Adrenal gland (tissue), 19 donors: ENCODE measurements at places on chromosomes 4 and X. TPM values are rescaled to one million over a fixed set of nuclear protein-coding genes. Genes with fewer than 3 reads are reported as not detected.

Gene IL2RG
- total RNA-seq: 4.3 TPM

DNA sequence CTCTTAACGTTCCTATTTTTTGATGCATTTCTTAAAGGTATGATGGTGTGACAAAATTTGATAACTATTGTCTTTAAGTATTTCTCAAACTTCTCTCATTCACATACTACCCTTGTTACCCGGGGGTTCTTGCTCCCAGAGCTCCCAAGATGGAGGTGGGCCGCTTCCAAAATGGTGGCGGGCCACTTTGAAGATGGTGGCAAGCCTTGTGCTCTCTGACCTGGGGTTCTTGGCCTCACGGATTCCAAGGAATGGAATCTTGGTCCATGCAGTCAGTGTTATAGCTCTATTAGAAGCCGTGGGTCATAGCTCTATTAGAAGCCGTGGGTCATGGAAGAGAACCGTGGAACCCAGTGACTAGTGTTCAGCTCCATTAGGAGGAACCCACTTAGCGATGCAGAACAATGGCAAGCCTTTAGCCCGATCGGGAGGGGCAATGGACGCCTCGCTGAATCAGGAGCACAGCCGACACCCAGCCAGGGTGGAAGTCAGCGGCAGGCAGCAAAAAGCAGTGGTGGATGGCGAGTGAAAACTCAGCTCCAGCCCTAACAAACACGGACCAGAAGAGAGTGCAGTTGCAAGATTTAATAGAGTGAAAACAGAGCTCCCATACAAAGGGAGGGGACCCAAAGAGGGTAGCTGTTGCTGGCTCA is 403.4 kb downstream of the MAPK10 start:
- no peak for DNase-seq

Gene SLC2A9
- 13.8 TPM for total RNA-seq

DNA sequence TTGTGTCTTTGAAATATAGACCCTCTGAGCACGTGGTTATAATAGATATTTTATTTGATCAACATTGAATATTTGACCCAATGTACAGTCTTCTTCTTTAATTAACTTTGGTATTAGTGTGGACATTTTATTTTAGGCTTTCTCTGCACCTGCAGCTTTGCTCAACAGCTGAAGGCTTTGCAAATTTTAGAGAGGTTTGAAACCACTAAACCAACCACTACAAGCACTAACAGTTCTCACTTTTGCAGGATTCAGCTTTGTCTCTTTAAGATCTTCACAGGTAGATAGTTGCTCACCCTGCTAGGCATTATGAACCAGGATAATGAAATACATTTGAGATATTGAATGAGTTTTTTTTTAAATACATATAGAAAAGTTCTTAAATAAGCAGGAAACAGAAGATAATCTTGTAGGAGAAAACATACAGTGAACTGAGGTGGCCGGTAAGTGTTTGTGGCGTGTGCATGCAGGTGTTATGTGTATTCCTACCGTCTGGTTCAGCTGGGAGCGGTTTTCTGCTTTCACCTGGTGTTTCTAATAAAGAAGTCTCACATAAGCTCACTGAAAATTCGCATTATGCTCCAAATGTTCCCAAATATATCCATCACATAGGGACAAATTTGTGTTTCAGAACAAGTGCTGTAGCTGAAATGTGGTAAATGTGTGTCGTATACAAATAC is 1508.3 kb upstream of the TENM3 start:
- DNase-seq: no peak

GRCh38 chr4:5912614-5913019 is 19.7 kb upstream of the CRMP1 start:
- DNase-seq: no peak

DNA sequence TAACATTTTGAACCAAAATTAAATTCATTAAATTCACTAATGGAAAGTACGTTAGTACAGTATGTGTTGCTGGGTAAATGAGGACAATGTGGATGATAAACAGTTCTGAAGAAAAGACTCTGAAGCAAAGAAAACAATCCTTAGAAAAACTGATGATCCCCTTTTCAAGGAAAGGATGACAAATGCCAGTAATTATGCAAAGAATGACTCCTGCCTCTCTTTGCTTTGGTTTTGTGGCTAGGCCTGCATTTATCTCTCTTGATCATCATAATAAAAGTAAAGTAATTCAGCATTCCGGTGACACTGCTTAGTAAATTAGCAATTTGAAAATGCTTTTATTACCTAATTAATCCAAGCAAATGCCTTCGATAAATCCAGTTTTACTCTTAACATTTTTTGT is 652.2 kb upstream of the DIPK2B start:
- DNase-seq: no peak

Gene KCNIP4
- total RNA-seq: 4.1 TPM

Gene MAD2L1
- 2.7 TPM for total RNA-seq

- DNase-seq: no peak
Measured at GRCh38 chr4:144501231-144501780, 144.7 kb upstream of the HHIP start.

DNA sequence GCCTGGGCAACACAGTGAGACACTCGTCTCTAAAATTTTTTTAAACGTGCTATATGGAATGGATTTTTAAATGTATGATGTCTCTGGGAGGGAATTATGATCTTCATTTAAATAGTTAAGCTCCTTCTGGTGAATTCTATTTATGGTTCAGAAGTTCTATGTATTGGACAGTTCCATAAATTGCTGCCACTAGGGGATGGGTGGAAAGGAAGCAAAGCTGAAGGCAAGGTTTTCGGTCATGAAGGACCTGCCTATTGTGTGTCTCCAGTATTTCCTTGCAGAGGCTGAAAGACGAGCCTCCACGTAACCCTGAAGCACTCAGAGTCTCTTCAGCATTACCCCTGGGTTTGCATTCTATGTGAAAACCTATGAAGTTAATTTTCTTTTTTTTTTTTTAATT is 451.5 kb upstream of the FAT1 start:
- DNase-seq: no peak

GRCh38 chr4:84967243-84967690 is 777 bp upstream of the WDFY3 start:
- DNase-seq: no peak

DNA sequence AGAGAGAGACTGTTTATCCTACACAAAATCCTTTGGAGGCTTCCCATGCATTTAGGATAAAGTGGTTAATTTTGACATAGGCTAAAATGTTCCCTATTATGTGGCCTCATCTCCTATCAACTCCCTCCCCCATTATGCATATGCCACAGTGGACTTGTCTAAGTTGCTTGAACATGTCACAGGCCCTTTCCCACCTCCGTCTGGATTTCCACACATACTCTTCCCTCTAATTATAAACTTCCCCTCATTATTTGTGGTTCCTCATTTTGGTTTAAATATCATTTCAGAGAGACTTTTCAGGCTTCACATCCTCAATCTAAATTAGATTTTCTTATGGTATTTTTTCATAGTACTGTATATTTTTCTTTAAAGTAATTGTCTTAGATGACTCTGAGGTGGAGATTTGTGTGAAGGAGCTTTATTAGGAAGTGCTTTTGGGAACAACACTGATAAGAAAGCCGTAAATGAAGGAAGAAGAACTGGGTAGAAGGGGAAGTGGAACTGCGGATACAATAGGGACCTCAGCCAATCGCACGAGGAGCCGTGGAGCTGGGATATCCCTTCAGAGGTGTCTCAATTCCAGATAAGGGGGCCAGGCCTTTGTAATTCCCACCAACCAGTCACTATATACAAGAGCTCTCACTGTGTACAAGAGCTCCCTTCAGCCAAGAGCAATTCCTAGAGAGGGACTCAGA is 7.9 kb downstream of the C4orf17 start:
- no peak for DNase-seq

GRCh38 chrX:5876984-5877596 is 351.6 kb downstream of the NLGN4X start:
- peak; percentile 7 for DNase-seq

Gene ARHGAP36
- total RNA-seq: 12.9 TPM

- DNase-seq: no peak
Measured at GRCh38 chr4:89800527-89801103, 36.3 kb downstream of the SNCA start.

DNA sequence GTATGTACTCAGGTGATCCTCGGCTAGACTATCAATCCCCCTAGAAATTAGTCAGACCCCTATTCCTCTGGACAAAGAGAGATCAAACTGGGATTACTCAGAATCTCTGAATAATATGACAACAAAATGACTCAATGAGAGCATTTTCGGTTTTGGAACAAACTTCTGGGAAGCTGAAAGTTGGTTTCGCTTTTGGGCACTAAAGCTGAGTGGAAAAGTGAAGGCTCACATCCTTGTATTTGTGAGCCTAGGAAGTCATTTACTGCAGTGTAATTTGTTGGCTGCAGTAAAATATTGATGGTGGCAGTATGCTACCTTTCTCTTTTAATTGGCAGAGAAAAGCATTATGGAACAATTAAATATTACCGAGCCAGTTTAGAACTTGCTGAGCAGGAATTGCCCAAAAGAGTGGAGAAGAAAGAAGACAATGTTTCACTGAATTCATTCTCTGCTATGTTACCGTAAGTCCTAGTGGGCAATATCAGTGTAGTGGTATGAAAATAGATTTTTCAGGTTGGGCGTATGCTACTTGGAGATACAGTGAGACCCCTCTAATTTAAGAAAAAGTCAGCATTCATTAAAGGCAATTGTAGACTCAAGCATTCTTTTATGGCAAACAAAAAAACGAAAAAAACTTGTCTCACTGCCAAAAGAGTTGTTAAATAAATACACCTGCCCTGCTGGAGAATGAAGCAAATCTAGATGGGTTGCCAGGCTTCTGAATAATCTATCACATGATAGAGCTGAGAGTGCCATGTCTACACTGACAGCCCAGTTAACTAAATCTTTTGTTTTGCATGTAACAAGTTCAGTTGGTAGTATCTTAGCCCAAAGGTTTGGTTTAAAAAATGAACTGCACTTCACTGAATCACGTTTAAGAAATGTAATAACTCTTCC is 69.6 kb downstream of the AGTR2 start:
- DNase-seq: no peak

DNA sequence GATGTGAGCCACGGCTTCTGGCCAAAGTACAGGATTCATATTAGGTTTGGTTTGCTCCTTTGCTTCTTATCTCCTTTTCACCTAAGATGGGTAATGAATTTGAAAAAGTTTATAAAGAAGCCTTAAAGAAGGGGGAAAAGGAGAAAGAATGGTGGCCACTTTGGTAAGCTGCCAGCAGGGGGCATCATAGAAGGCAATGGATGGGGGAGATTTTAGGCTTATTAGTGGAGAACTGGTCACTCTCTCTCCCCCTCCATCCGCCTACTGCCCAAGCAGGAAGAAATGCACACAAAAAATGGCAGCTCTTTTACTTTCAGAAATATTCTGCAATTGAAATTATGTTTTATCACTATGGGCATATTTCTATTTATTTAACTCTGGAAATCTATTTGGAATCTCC is 32.0 kb downstream of the SPARCL1 start:
- DNase-seq: no peak

Gene SRPX
- 137 TPM for total RNA-seq

DNA sequence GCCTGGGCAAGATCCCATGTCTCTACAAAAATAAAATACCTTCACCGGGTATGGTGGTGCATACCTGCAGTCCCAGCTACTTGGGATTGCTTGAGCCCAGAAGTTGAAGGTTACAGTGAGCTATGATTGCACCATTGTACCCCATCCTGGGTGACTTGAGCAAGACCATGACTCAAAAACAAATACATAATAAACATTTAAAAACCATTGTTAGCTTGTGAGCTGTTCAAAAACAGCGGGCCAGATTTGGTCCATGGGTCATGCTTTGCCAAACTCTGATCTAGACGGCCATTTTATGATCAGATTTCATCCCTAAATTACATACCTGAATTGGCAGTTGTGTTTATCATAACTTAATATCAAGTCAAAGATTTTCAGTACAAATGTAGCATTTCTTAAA is 76.0 kb upstream of the GPM6B start:
- DNase-seq: no peak

GRCh38 chrX:38807873-38808272 is 6.6 kb downstream of the MID1IP1 start:
- no peak for DNase-seq

GRCh38 chrX:120251471-120252011 is 929 bp downstream of the ZBTB33 start:
- DNase-seq: peak; percentile 30

DNA sequence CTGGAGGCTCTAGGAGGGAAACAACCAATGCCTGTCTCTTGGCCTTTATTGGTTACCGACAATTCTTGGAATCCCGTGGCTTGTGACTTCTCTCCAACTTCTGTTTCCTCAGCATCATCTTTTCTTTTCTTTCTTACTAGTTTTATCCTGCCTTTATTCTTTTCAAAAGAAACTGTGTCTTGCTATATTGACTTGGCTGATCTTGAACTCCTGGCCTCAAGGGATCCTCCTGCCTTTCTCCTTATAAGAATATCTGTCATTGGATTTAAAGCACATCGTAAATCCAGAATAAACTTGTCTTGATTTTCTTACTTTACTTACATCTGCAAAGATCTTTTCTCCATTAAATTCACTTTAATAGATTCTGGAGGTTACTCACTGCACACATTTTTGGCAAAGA is 49.9 kb upstream of the UGT2B10 start:
- DNase-seq: no peak

DNA sequence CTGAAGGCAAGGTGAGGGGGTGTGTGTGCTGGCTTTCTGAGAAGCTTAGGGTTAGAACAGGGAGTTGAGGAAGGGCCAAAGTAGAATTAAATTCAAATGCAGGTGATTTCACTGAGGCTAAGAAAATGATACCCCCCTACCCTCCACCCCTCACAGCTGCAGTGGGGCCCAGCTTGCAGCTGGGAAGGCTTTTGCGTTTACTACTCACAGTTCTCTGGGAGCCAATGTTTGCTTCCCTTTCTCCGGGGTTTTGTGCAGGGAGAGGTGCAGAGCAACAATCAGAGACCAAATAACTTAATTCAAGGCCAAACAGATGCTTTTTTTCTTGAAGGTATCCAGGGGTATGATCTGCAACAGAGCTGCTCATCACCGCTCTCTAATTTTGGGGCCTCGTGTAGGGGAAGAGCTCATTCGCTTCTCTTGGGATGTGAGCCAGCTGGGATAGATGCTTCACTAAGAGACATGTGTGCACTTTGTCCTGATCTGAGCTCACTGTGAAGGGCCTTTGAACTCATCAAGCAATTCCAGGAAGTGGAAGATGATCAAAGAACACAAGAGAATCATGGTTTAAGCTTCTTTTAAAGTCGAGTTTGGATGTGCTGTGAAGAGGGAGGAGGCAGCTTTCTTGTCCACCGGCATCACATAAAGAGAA is 122.7 kb upstream of the C1GALT1C1 start:
- DNase-seq: no peak

GRCh38 chr4:161850631-161851030 is 313.2 kb downstream of the FSTL5 start:
- no peak for DNase-seq

- DNase-seq: no peak
Measured at GRCh38 chrX:17443556-17443955, 68.6 kb downstream of the NHS start.

DNA sequence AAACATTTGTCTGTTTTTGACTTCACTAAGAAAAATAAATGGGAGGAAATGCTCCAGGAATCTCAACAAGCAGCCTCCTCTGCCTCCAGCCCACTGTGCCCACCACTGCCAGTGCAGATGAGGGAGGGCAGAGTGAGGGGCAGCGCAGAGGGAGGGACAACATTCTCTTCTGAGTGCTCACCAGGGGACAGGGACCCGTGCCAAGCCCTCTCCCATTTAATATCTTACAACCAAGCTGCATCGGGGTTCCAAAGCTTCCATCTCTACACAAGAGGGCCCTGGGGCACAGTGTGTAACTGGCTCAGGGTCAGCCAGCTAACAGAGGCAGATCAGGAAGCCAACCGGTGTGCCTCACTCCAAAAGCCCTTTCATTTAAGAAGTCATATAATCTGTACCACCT is 120.4 kb downstream of the NSUN7 start:
- no peak for DNase-seq

Gene SMARCA1
- total RNA-seq: 153 TPM

Gene FGA
- 0.14 TPM for total RNA-seq

Gene FRMD7
- not detected for total RNA-seq
